ENCODE measurements at places on chromosomes 1 and 21.

GRCh38 chr1:179127163-179127895 is 45.5 kb downstream of the TOR3A start:
- no peak for DNase-seq

- DNase-seq, result no peak
Observed at GRCh38 chr1:38085666-38086330, 39.2 kb upstream of the POU3F1 start.

GRCh38 chr1:153774780-153775457 is at the start of gene SLC27A3:
SLC27A3 (plus strand) TSS chr1:153775407; CDS start chr1:153775498, 91 bp downstream.
- DNase-seq, result no peak

GRCh38 chr1:22282364-22282995 is 139.6 kb upstream of the WNT4 start:
- DNase-seq, result no peak

DNA sequence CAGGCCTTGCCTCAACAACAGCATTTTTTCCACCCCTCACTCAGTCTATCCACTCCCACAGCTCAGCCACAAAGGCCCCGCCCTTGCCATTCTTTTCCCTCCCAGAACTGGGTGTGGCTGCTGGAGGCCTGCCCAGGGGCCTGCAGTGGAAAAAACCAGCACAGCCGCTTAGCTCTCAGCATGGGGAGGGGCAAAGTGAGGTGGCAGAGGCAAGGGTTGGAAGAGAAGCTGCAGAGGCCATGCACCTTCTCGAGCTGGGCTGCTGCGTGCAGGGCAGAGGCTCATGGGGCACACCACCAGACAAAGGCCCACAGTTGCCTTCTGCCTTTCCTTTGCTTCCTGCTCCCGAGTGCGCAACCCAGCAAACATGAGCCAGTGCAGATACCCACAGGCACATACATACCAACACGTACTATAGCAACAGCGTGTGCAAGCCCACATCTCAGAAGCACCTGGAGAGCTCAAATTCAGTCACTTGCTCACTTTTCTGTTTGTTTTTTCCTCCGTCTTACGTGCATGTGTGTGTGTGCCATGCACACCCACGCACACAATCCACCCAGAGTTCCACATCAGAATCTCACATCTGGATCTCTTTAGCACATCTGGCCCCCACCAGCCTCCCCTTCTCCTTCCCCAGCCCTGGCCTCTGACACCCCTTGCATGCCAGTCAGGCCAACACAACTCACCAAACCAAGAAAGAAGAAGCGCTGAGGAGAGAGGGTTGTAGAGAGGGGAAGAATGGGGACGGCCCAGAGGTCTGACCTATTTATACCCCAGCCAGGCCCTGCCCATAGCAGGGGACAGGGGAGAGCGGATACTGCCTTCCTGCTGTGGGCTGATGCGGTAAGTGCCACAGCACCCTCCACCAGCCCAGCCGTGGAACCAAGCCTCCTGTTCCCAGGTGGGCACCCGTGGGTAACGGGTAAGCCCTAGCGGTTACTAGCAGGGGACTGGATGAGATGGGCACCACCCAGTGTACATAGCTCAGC is at the start of gene S100A4:
S100A4 (minus strand) TSS at position 740 of the 989 bp plus-strand sequence. CDS start 1,012 bp downstream, outside the sequence.
- peak; percentile 78 for DNase-seq

GRCh38 chr1:18738126-18738525 is 107.5 kb downstream of the PAX7 start:
- no peak for DNase-seq
